ENCODE measurements at places on chromosomes 6 and 20.

GRCh38 chr6:47787620-47788497 lies 6.0 kb downstream of the OPN5 start:
- no peak for DNase-seq

- no peak for DNase-seq
These were observed 271.1 kb downstream of the SAMD5 start for GRCh38 chr6:147779624-147780023.

DNA sequence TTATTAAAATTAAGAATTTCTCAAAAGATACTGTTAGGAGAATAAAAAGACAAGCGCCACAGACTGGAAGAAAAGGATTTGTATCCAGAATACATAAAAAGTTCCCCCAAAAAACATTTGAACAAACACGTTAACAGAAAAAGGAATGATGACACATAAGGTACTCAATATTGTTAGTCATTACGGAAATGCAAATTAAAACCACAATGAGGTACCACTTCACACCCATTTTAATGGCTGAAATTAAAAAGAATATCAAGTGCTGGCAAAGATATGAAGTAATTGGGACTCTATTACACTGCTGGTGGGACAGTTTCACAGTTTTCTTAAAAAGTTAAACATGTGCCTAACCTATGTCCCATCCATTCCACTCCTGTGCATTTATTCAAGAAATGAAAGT lies 51.4 kb downstream of the HECA start:
- no peak for DNase-seq

- no peak for DNase-seq
These were observed 122.1 kb downstream of the LRRC1 start for GRCh38 chr6:53916804-53917463.

GRCh38 chr20:34410336-34410735 lies 47.3 kb downstream of the ITCH start:
- no peak for DNase-seq

GRCh38 chr6:99091985-99092384 lies 144.2 kb upstream of the FBXL4 start:
- no peak for DNase-seq

GRCh38 chr6:166245148-166245547 lies 63.0 kb downstream of the PRR18 start:
- DNase-seq = no peak

All from NCI-H524 treated with DMSO at 0.1 percent for 48 hours (cell line).